Adrenal gland (tissue), 19 donors: ENCODE measurements at places on chromosomes 1 and 21.
A peak's percentile ranks its signal among the peaks of the same experiment; 100 is the strongest.

- DNase-seq, result no peak
Measured at GRCh38 chr1:27577504-27578188, 26.3 kb downstream of the AHDC1 start.

GRCh38 chr1:24742090-24742938 lies 2.9 kb upstream of the CLIC4 start:
- DNase-seq, result peak; percentile 12

DNA sequence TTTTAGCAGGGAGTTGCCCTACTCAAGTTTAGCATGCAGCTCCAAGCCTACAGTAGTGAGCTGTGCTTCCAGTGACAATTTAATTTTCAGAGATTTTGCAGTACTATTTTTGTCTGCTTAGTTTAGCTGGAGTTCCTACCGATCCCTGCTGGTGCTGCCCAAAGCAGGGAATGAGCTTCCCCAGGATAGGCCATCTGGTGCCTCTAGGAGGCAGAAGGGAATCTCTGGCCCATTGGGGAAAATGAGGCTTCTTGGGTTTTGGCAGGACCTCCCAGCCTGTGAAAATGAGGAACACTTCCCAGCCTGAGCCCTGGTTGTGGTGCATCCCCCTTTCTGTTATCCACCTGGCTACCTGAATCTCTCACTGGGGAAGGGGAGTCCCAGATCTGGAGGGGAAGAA lies 149.2 kb downstream of the RASAL2 start:
- DNase-seq, result no peak

DNA sequence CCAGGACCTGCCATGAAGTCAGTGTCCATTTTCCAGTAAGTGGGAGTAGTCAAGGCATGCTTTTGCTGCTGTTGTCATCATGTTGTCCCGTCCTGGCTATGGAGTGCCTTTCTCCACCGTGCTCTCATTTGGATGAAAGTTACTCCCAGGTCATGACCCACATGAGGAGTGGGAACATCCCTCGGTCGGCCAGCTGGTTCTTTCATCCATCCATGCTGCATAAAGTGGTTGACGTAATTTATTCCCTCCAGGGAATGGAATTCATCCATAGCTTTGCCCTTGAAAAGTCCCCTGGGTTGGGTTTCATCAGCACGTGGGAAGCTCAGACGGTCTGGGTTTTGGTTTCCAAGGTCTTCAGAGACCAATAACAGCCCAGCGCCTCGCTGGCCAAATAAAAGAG lies 11.6 kb downstream of the PLA2G2A start:
- DNase-seq, result no peak

DNA sequence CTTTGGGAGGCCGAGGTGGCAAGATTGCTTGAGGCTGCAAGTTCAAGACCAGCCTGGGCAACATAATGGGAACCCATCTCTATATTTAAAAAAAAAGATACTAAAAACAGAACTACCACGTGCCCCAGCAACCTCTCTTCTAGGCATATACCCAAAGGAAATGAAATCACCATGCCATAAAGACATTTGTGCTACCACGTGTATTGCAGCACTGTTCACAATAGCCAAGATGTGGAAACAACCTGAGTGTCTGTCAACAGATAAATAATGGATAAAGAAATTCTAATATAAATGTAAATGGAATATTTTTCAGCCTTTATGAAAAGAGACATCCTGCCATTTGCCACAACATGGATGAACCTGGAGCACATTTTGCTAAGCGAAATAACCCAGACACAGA lies 128.6 kb downstream of the PCNX2 start:
- DNase-seq, result no peak

DNA sequence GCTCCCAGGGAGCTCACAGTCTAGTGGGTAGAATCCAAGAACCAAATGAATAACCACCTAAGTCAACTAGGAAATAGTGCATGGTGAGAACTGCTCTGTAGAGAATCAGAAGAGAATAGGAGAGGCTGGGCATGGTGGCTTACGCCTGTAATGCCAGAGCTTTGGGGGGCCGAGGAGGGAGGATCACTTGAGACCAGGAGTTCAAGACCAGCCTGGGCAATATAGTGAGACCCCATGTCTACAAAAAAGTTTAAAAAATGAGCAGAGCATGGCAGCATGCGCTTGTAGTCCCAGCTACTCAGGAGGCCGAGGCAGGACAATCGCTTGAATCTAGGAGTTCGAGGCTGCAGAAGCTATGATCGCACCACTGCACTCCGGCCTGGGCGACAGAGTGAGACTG lies 122.3 kb upstream of the IRF2BP2 start:
- no peak for DNase-seq

GRCh38 chr1:94920061-94920460 lies 6.8 kb downstream of the CNN3 start:
- no peak for DNase-seq

DNA sequence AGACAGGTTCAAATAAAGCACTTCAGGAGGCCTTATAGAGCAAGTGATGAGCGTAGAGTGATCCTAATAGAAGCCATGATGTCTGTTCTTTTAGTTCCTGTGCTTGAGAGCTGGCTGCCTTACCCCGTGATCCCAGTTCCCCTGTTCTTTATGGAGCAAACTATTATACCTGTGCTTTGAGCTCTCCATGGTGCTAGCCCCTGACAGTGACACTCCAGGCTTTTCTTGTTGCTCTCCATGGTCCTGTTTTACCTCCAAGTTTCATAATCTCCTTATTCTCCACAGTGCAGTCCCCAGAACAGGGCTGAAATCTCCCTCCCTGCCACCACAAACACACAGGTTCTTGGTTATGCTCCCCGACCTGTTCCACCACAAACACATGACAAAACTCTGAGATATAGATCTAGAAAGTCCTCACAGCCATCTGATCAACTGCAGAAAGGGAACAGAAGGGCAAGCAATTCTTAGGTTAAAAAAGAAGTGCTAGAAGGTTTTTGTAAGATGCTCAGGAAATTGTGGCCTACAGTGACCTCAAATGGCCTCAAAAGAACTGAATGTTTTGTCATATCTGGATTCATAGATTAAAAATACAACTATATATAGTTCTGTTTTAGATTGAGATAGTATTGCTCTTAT lies 6.0 kb downstream of the CADM3 start:
- DNase-seq, result peak; percentile 66
